ENCODE measurements at places on chromosomes 6 and 20.

DNA sequence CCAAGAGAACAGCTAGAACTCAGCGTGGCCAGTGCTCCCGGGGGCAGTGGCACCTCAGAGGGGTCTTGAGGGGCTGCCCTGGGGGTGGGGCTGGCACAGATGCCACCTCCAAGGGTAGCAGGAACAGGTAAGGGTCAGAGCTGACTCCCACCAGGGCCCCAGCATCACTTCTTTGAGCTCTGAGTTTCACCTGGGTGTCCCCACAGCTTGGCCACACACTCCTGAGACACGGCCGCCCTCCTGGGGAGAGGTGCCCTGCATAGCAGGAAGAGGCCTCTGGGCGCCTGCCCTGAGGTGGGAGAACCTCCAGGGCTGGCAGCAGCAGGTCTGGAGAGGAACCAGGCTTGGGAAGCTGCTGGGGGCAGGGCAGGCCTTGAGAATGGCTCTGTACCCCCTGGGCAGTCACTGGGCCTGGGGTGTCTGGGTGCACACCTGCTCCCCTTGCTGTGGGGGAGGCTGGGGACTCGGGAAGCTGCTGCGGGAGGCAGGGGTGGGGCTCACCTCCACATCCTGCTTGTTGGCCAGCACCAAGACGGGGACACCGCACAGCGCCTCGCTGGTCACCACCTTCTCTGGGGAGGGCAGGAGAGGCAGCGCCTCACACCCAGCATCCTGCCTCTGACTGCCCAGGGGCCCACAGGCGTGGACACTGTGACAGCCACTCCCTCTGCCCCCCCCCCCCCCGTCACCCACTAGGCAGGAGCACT lies 5.0 kb downstream of the TNFRSF6B start:
- DNase-seq = peak; percentile 46

DNA sequence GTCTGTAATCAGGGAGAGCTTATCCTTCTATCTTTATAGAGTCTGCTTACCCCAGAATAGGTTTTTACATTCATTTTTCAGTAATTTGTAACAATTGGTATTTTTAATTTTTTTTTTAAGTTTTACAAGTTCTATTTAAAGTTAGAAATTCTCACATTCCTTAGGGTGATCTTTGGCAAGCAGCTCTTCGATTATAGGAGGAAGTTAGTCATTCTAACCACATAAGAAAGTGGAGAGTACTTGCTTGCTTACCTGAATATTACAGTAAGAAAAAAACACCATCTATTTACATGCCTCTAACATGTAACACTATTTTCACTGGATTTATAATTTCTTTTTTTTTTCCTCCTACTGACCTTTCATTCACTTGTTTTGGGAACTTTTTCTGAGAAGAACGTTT lies 6.7 kb downstream of the TSHZ2 start:
- no peak for DNase-seq

DNA sequence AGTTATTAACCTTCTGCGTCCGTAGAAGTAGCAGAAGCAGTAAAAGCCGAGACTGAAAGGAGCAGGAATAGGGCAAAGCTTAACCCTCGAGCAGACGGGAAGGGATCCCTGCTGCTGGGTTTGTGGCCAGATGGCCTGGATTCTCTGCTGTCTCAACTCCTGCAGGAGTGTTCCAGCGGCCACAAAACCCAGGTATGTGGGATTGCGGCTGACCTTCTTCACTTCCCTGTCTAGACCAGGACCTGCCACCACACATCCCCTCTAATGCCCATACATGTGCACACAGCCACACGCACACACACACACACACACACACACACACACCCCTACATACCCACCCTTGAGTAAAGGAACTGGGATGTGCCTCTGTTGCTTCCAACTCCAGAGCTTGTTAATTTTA lies 33.1 kb upstream of the TNFRSF21 start:
- DNase-seq = no peak

GRCh38 chr6:145506565-145506964 lies 228.8 kb downstream of the EPM2A start:
- DNase-seq = no peak

GRCh38 chr6:46776070-46776712 lies 17.0 kb upstream of the MEP1A start:
- DNase-seq = no peak

DNA sequence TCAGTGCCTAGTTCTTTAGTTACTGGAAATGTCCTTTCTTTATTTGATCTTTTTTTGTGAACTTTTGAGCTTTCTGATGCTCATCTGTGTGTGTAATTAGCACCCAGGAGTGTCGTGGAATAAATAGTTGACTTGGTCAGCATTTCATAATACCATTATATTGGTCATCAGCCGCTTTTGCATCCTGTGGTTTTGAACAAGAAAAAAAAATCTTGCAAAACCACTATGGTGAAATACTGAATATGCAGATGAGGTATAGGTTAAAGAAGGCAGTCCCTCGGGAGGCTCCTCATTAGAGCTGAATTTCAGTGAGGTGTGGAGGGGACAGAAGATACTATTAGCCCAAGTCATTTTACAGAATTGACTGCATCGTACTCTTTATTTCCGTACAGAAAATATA lies 90.1 kb downstream of the FOXO3 start:
- no peak for DNase-seq

- DNase-seq = no peak
These were observed 98.6 kb downstream of the RFX6 start for GRCh38 chr6:116975600-116975999.

DNA sequence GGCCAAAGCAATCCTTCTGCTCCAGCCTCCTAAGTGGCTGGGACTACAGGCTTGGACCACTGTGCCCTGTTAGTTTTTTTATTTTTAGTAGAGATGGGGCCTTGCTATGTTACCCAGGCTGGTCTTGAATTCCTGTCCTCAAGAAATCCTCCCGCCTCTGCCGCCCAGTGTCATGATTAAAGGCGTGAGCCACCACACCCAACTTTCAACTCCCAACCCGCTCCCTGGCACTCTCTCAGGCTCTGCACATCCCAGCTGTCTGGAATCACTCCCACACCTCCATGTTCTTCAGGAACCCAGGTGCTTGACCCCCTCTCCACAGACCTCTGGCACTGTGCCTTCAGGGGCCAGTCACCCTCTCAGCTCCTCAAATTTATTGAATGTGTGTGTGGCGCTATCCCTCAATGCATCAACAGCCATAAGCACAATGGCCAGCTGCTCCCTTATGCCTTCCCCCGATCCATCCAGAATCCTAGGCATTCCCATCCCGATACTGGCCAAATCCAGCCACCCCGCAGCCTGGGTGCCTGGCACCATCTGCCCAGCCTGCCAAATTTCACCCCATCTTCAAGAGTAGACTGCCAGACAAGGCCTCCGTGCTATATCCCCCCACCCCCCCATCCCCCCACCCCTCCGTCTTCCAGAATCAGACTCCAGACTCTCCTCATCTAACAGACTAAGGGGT lies 647 bp upstream of the POU5F1 start:
- no peak for DNase-seq

GRCh38 chr6:74058606-74059005 lies 362.6 kb downstream of the CD109 start:
- no peak for DNase-seq

GRCh38 chr6:33809594-33809993 lies 5.8 kb upstream of the MLN start:
- DNase-seq = no peak
